CD4-positive, alpha-beta T cell treated with Interleukin-17A for 4 hours (primary cell): ENCODE measurements at places on chromosomes 7 and 10.

- no peak for DNase-seq
Measured at GRCh38 chr7:41334071-41334862, 368.6 kb downstream of the INHBA start.

DNA sequence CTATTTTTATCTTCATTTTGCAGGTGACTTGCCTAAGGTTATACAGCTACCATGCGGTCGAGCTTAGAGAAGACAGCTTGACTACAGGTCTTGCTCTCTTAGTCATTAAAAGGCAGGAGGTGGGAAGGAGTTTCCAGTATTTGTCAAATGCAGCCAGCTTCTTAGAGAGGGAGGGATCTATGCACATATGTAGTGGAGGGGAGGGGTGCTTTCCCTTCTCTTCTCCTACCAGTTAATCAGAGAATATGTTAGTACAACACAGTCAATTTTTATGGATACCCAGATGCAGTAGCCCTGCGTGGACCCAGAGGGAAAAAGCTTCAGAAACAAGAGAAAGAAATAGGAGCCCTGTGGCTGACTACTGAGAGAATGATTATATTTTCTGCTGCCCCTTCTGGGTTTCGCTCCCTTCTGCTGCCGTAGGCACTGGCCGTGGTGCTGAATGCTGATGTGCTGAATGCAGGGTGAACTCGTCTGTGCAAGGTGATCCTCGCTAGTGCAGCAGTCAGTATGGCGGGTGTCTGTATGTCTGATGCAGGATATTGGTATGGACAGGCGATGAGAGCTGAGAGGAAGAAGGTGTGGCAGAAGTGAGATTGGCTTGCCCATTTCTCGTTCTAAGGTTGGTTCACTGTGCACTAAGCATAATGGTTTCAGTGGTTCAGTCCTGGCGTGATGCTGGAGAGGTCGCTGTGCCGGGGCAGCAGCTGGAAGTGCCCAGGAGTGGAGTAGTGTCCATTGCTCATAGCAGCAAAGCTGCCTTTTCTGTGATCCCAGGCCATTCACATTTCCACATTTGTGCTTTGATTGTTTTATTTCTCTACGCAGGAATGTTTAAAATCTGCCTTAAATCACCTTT is 189.2 kb upstream of the PODXL start:
- DNase-seq: no peak

DNA sequence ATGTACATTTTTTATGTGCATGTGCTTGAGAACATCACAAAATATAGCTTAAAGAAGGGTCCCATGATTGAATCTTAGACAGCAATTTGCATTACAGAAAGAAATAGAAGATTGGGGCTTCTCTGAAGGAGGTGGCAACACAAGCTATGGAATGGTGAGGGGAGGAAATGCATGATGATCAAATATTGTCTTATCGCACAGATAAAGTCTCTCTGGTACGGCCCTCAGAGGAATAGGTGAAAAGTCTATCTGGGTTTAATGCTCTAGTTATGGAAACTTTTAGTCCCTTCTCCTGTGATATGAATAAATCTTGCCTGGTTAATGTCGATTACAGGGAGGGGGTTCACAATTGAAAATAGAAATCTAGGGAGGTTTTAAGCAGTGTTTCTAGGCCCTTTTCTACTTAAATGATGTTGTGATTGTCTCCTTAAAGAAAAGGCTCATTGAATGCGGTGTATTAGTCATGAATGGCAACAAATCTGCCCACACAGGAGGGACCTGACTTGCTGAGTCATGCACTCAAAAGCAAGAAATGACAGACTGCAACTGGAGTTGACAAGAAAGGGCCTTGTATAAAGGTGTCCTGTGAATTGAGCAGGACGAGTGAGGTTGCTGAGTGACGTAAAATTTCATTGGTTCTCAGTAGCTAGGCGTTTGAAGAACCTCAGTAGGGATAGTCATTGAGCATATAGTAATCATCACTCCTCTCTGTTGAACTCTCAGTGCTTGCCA is 133.4 kb upstream of the CSTF2T start:
- no peak for DNase-seq

DNA sequence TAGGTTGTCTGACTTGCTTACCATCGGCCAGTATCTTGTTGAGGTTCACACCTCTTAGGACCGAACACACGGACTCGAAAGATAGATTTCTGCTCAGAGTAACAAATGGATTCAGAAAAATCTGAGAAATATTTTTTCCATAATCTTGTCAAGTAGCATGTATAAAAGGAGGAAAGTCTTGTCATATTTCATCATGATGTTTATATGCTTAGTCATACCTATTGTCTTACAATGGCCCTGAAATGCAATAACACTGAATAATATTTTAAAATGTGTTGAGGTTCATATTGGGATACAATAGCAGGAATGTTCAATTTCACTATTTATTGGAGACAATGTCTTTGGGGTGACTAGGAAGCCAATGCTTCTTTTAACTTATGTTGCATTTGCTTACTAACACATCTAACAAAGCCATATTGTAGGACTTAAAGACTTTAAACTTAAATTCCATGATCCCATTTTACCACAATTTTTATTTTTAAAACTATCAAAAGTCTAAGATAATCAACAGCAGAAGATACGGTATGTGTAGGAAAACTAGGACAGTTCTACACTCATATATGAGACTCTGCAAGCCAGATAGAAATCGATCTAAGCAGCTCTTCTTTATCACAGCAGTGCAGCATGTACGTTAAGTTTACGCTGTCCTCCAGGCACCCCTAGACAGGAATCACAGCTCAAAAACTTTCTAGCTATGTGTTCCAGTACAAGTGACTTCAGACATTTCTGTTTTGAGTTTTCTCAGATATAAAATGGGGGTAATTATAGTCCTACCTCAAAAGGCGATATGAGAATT is 135.7 kb upstream of the CAV2 start:
- DNase-seq: no peak

- DNase-seq: no peak
Measured at GRCh38 chr10:77080361-77081027, 557.1 kb downstream of the KCNMA1 start.

GRCh38 chr10:44164251-44164956 is 220.5 kb downstream of the CXCL12 start:
- DNase-seq: no peak

DNA sequence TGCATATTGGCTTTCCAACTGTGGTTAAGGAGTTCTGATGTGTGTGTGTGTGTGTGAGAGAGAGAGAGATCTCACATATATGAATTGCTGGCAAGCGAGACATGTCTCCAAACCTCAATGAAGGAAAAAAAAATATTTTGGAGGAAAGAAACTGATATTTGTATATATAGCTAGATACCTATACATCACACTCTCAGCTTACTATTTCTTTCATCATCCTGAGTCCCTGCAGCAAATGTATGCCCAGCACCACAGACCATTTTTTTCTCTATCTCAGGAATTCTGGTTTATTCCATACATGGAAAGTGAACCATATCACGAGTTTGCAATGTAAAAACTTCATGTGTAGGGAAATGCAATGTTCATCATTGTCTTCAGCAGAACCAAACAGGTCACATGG is 68.9 kb downstream of the MTERF1 start:
- DNase-seq: no peak

- peak; percentile 21 for DNase-seq
Measured at GRCh38 chr7:19051767-19052375, 65.6 kb downstream of the TWIST1 start.

DNA sequence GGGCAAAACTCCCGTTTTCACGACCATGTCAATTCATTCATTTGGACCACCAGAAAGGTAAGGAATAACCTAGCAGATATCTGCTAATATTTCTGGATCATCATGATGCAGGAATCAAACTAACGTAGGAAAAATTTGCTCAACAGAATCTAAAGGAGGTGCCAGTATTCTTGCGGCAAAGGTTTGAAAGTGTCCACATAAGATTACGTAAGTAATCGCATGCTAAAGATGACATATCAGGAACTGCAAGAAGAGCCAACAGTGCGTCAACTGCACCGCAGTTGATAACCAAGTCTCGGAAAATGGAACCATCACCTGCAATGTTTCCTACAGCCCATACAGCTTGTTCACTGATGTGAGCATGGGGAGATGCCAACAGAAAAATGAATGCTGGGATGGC is 194.1 kb upstream of the ZNF804B start:
- no peak for DNase-seq

DNA sequence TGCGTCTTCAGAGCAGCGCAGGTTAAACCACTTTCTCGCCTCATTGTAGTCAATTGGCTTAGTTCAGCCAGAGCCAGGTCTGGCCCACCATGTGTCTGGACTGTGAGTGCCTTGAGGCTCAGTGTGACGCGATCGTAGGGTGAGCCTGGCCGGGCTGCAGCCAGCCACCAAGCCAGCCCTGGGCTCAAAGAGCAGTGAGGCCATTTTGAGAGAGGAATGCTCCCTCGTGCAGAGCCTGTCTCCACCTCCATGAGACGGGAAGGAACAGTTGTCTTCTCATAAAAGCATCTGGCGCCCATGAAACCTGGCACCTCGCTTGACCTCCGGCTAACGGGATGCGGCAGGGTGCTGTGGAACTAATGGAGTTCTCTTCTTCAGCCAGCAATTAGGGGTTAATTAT is 34.5 kb downstream of the LHPP start:
- DNase-seq: no peak

DNA sequence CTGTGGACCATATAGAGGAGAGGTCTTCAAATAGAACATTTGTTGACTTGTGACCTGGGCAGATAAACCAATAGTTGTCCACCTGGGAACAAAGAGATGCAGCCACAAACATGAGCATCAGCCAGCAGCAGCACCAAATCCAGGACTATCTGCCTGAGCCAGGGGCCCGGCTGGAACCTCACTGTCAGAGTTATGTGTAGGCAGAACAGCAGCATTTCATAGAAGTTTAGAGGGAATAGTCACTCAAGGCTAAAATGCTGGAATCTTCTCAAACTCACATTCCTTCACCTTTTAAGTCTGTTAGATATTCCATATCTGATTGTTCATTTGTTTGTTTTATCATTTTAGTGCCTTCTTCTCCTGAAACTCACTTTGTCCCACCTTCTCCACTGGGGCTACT is 72.2 kb upstream of the IL6 start:
- no peak for DNase-seq

GRCh38 chr10:48448796-48449195 is 142.3 kb downstream of the MAPK8 start:
- no peak for DNase-seq

DNA sequence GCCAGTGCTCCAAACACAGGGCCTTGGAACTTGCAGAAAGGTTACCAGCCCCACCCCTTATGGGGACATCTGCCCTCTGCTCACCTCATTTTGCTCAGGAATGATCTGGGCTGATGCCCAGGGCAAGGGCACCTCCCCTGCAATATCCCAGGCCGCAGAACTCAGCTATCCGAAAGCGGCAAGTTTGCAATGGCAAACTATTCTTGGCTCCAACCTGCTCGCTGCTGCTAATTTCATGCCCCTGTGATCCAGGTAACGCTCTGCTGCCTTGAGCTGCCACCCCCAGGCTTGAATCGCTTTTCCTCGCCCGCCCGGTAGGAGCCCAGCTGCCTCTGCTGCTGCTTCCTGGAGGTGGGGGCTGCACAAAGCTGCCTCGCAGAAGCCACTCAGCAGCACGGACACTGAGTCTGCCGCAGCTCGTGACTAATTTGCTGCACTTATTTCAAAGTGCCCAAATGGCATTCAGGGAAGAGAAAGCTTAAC is 18.2 kb downstream of the SLC29A3 start:
- no peak for DNase-seq

GRCh38 chr10:79239924-79240581 is 107.2 kb upstream of the PPIF start:
- no peak for DNase-seq

- peak; percentile 44 for DNase-seq
Measured at GRCh38 chr7:10889266-10889898, 84.3 kb upstream of the PHF14 start.

DNA sequence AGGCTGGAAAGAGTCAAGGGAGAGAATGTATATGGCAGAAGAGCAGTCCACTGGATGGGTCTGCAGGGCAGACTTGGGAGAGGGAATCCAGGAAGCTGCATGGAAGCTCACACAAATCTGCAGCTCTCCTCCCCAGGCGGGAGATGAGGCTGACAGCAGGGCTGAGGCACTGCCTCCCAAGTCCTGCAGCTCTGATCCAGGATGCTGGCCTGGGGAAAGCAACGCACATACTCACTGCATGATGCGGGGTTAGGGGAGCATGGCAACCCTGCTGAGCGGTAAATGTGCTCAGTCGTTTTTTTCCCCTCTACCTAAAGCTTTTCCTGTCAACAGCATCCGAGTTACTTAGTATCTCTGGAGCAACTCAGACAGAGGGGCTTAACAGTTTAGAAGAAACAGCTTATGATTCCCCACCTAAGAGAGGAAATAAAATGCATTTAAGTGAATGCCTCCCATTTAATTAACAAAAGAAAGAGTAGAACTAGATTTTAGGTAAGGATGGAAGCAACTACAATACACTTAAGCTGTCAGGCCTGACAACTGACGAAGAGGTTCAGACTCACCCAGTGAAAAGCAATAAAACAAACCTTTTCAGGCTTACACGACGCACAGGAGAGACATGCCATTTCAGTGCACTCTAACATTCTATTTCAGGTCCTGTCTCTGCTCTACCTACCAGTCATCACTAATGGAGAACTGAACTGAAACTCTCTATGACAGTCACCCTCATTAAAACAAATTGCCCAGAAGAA is 37.0 kb downstream of the CHCHD3 start:
- DNase-seq: no peak

GRCh38 chr7:109377076-109377884 is 807.6 kb downstream of the DNAJB9 start:
- no peak for DNase-seq

DNA sequence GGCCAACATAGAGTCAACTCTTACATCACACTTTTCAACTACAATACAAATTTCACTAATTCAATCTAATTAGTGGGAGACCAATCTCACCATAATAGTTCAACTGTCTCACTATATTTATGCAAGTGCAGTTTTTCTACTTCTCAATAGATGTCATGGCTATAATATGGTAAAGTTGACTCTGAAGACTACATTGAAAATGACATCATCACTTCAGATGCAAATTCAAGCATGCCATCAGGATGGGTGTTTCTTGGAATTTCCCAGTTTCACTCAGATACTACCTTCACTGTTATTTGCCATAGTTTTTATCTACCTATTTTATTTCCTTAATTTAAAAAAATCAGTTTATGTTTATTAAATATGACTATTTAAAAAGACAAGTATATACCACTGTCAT is 67.1 kb downstream of the ABLIM1 start:
- DNase-seq: no peak

- no peak for DNase-seq
Measured at GRCh38 chr7:32412471-32412870, 77.7 kb downstream of the LSM5 start.

GRCh38 chr7:12594122-12594897 is 23.8 kb downstream of the SCIN start:
- no peak for DNase-seq

DNA sequence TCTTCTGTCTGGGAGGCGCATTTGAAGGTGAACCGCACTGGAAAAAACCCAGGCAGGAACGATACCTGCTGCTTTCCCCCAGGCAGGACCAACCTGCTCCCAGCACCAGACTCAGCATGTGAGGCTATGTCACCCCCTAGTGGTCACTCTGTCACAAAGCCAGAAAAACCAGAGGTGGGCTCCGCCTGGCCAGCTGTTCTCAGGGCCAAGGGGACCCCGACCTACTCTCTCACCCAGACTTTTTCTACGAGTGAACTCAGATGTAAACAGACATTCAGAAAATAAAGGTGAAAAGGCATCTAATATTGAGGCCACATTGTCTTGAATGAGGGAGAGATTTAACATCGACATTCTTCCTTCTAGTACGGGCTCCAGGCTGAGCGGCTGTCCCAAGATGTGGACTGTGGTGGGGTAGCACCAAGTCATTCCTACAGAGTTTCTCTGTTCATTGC is 117.3 kb downstream of the PRKAG2 start:
- peak; percentile 72 for DNase-seq
